ENCODE measurements at places on chromosomes 13 and 19. TPM values are rescaled to one million over a fixed set of nuclear protein-coding genes. Genes with fewer than 3 reads are reported as not detected.

The KCTD12 gene
- total RNA-seq: 1.9 TPM

The ARHGAP33 gene
- total RNA-seq: 30.2 TPM

The DLEU7 gene
- not detected for total RNA-seq

The CNOT3 gene
- total RNA-seq: 76.7 TPM

The DIAPH3 gene
- total RNA-seq: 22.8 TPM

The CALR3 gene
- total RNA-seq: not detected

The SERTAD1 gene
- 30.3 TPM for total RNA-seq

The LILRB3 gene
- 0.12 TPM for total RNA-seq

GRCh38 chr19:5057860-5058259 is 88.9 kb downstream of the KDM4B start:
- no peaks in the 10 kb centered on the region for H3K4me1 ChIP-seq
- no peak overlapping the region for H3K4me3 ChIP-seq
- no peaks in the 10 kb centered on the region for H3K27me3 ChIP-seq
- DNase-seq: no peak

DNA sequence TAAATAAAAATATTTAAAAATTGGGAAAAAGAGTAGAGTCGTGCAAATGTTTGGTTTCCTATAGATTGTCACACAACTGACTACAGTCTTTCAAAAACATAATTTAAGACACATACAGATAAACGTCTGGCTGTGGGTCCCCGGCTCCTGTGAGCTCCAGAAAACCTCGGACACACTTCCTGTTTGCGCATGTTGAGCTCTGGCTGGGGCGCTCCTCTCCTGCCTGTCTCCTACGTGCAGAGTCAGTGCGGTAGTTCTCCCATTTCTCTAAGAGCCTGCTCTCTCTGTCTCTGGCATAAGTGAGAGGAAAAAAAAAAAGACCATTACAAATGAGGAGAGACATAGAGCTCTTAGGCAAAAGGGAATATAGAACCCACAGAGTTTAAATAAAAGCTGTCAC is 128.2 kb upstream of the OBI1 start:
- H3K4me3 ChIP-seq: no peak overlapping the region
- H3K27ac ChIP-seq: no peak overlapping the region
- H3K4me1 ChIP-seq: no peaks in the 10 kb centered on the region
- H3K27me3 ChIP-seq: peaks cover 39% of the 10 kb centered on the region
- H3K36me3 ChIP-seq: no peaks in the 10 kb centered on the region
- no peak for DNase-seq

DNA sequence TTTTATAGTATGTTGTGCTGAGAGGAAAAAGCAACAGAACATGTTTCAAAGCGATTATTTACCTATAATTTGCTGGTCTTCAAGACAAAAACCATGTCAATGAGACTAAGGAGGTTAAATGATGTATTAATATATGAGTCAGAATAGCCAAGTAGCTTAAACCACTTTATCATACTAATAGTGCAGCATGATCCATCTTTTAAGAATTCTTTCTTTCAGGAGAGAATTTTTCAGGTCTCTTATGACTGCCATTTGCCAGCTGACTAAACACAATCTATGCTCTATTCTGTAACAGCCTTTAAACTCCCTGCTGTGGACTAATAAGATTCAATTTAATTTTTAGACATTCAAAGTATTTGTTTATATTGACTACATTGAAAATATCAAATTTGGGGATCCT is 93.7 kb downstream of the TRPC4 start:
- no peaks in the 10 kb centered on the region for H3K36me3 ChIP-seq
- no peak overlapping the region for H3K27ac ChIP-seq
- H3K27me3 ChIP-seq: no peaks in the 10 kb centered on the region
- no peaks in the 10 kb centered on the region for H3K4me1 ChIP-seq
- DNase-seq: no peak
- H3K4me3 ChIP-seq: no peak overlapping the region

DNA sequence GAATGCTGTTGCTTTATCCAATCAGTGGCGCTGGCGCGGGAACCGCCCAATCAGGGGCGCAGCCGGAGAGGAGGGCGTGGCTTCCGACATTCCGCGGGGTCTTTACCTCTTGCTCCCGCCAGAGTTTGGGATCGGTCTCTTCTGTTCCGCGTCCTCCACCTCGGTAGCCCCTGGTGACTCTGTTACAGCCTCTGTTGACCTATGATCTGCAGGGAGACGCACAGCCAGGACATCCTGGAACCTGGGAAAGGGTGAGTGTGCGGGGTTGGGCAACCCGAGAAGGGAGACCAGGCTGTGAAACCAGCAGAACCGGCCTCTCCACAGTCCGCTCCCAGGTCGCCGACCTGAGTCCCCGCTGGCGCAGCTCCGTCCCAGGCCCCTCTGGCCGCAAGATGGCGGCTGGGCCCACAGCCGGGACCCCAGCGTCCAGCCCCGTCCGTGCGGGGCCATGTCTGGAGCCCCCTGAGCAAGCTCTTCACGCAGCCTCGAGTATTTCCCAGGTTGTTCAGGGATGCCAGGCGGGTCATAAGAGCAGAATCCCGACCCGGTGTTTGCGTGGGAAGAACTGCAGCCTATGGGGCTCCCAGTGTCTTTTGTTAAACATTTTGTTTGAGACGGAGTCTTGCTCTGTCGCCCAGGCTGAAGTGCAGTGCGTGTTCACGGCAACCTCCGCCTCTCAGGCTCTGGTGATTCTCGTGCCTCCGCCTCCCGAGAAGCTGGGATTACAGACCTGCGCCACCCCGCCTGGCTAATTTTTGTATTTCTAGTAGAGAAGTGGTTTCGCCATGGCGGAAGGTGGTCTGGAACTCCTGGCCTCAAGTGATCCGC is 4.4 kb upstream of the ZNF681 start:
- no peaks in the 10 kb centered on the region for H3K27me3 ChIP-seq
- DNase-seq: no peak
- H3K36me3 ChIP-seq: no peaks in the 10 kb centered on the region
- H3K27ac ChIP-seq: no peak overlapping the region
- H3K4me3 ChIP-seq: no peak overlapping the region
- H3K4me1 ChIP-seq: no peaks in the 10 kb centered on the region

DNA sequence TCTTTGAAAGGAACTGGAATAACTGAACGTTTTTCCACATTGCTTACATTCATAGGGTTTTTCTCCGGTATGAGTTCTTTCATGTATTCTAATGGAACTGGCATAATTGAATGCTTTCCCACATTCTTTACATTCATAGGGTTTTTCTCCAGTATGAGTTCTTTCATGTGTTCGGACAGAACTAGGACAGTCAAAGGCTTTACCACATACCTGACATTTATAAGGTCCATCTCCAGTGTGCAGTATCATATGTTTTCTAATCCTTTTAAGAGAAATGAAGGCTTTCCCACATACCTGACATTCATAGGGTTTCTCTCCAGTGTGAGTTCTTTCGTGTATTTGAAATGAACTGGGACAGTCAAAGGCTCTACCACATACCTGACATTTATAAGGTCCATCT is 24.7 kb downstream of the ZNF564 start:
- no peak overlapping the region for H3K4me3 ChIP-seq
- no peaks in the 10 kb centered on the region for H3K4me1 ChIP-seq
- DNase-seq: no peak
- H3K27me3 ChIP-seq: no peaks in the 10 kb centered on the region

DNA sequence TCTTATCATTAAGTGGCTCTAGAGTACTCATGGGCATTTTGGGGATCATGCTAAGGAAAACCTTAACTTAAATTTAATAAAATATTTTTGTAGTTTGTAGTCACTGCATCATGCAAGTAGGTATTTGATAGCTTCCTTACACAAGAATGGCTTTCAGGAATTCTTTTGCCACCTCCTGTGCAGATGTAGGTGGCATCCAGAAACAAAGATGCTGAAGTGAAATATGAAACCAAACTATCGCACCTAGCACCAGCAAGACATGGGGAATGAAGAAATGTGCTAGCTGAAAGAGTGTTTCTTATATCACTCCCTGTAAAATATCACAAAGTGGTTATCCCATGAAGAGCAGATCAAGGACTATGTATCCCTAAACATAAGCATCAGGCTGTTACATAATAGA is 924.5 kb upstream of the PRR20A start:
- no peak overlapping the region for H3K4me3 ChIP-seq
- no peaks in the 10 kb centered on the region for H3K36me3 ChIP-seq
- no peaks in the 10 kb centered on the region for H3K27me3 ChIP-seq
- no peak overlapping the region for H3K27ac ChIP-seq
- no peaks in the 10 kb centered on the region for H3K4me1 ChIP-seq
- no peak for DNase-seq

- no peak overlapping the region for H3K4me3 ChIP-seq
- no peak overlapping the region for H3K27ac ChIP-seq
- H3K36me3 ChIP-seq: no peaks in the 10 kb centered on the region
Observed at GRCh38 chr13:89827552-89827951, 1519.9 kb upstream of the MIR17HG start.

DNA sequence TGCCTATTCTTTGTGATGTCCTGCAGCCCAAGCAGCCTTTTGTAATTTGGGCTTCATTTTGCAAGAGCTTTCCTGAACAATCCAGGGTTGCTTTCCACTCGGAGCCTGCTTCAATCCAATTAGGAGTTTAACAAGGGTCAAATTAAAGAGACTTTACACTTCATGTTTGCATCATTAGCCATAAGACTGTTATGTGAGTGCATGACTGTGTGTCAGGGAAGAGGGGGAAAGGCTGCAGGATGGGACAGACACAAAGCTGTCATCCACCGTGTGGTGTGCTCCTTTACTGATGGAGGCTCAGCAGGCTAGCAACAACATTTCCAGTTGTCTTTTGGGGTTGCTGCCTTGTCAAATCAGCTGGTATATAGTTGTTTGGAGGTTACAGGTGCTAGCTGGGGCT is 23.7 kb upstream of the MAB21L1 start:
- no peaks in the 10 kb centered on the region for H3K36me3 ChIP-seq
- no peak for DNase-seq
- H3K4me3 ChIP-seq: no peak overlapping the region
- H3K27ac ChIP-seq: no peak overlapping the region

GRCh38 chr13:65719831-65720230 is 1510.3 kb downstream of the PCDH9 start:
- no peak overlapping the region for H3K27ac ChIP-seq
- H3K4me1 ChIP-seq: no peaks in the 10 kb centered on the region
- H3K36me3 ChIP-seq: no peaks in the 10 kb centered on the region
- H3K27me3 ChIP-seq: no peaks in the 10 kb centered on the region
- DNase-seq: no peak

DNA sequence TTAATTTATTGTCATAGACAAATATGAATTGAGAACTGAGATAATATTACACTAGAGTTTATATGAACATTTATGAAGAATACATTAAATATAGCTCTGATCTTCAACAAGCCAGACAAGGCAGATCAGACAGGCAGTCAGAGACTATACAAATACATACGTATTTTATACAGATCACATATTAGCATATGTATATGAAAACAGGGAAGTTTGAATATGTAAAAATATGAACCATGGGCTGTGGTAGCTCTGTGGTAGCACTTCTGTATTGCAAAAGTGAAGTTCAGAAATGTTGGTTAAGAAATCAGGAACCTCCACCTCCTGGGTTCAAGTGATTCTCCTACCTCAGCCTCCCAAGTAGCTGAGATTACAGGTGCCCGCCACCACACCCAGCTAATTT is 20.7 kb downstream of the GPR180 start:
- peaks cover 5% of the 10 kb centered on the region for H3K36me3 ChIP-seq
- no peaks in the 10 kb centered on the region for H3K27me3 ChIP-seq
- no peak overlapping the region for H3K27ac ChIP-seq
- no peak overlapping the region for H3K4me3 ChIP-seq
- H3K4me1 ChIP-seq: no peaks in the 10 kb centered on the region

- no peak overlapping the region for H3K4me3 ChIP-seq
- no peaks in the 10 kb centered on the region for H3K27me3 ChIP-seq
- H3K4me1 ChIP-seq: no peaks in the 10 kb centered on the region
Observed at GRCh38 chr19:29089315-29089870, 123.6 kb downstream of the UQCRFS1 start.

- no peak for DNase-seq
- H3K4me3 ChIP-seq: no peak overlapping the region
- H3K27ac ChIP-seq: no peak overlapping the region
- H3K36me3 ChIP-seq: no peaks in the 10 kb centered on the region
- H3K4me1 ChIP-seq: no peaks in the 10 kb centered on the region
- peaks cover 12% of the 10 kb centered on the region for H3K27me3 ChIP-seq
Observed at GRCh38 chr13:29111446-29111845, 291.3 kb downstream of the MTUS2 start.

DNA sequence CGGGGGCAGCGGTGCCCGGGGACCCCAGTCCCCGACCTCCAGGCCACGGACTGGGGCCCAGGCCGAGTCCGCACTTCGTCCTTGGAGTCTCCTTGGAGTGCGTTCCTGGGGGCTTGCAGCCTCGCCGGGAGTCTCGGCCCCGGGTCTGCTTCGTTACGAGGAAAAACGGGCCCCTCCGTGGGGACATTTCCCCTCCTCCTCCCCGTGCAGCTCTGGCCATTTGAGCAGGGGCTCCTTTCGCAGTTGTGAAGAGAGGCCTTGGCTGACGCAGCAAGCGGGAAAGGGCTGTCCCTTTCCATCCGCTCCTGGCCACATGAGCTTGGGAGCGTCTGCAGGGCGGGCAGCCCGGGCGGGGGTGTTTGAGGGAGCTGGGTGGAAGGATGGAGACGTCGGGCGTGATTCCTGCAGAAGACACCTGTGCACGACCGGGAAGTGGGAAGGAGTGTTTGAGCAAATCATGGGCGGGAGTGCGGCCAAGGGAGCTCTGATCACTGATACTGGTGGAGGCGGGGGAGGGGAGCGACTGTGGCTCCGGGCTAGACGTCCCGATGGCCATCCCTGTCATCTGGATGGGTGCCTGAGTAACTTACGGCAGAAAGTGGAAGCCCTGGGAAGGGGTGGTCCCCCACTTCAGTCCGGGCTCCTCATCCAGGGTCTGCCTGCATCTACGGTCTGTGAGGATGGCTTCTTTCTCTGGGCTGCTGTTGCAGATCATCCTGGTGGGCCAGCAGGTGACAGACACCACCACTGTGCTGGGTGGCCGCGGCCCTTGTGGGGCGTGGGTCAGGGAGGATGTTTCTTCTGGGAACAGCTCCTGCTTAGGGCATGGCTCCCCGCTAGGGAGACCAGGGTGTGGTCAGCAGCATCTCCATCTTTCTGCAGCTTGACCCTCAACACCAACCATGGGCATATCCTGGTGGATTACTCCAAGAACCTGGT is 736 bp downstream of the GPI start:
- DNase-seq: no peak
- peaks cover 28% of the 10 kb centered on the region for H3K4me1 ChIP-seq
- H3K27ac ChIP-seq: peak overlapping the region; percentile 91

- H3K4me1 ChIP-seq: peaks cover 73% of the 10 kb centered on the region
- peak within 1 kb of the TSS; percentile 87 for H3K4me3 ChIP-seq
- H3K27ac ChIP-seq: peak within 1 kb of the TSS; percentile 76
- no peak for DNase-seq
- H3K27me3 ChIP-seq: no peaks in the 10 kb centered on the region
- H3K36me3 ChIP-seq: no peaks in the 10 kb centered on the region
Observed at GRCh38 chr19:43526884-43527859, at the start of gene ETHE1. ETHE1 (minus strand) TSS chr19:43527201; CDS start chr19:43527177, 24 bp downstream.

- H3K36me3 ChIP-seq: no peaks in the 10 kb centered on the region
- H3K27ac ChIP-seq: no peak within 1 kb of the TSS
- no peak within 1 kb of the TSS for H3K4me3 ChIP-seq
- H3K4me1 ChIP-seq: no peaks in the 10 kb centered on the region
Observed at GRCh38 chr19:53132141-53132991, at the start of gene ZNF415. ZNF415 (minus strand) TSS chr19:53132910; CDS start chr19:53122676, 10,234 bp downstream.

- no peak for DNase-seq
- H3K27me3 ChIP-seq: no peaks in the 10 kb centered on the region
- no peaks in the 10 kb centered on the region for H3K4me1 ChIP-seq
- no peak overlapping the region for H3K27ac ChIP-seq
- H3K4me3 ChIP-seq: no peak overlapping the region
Observed at GRCh38 chr13:44040070-44040817, 160.5 kb downstream of the LACC1 start.

GRCh38 chr13:78662467-78662866 is 3.5 kb upstream of the OBI1 start:
- H3K36me3 ChIP-seq: no peaks in the 10 kb centered on the region
- no peak overlapping the region for H3K4me3 ChIP-seq
- no peak for DNase-seq
- no peaks in the 10 kb centered on the region for H3K27me3 ChIP-seq
- H3K4me1 ChIP-seq: peaks cover 4% of the 10 kb centered on the region
- H3K27ac ChIP-seq: no peak overlapping the region

All from HCT116 (cell line).